ENCODE measurements at places on chromosomes 6 and 20.
A peak's percentile ranks its signal among the peaks of the same experiment; 100 is the strongest.

GRCh38 chr20:36028106-36028808 lies 59.9 kb downstream of the CNBD2 start:
- no peak for DNase-seq

DNA sequence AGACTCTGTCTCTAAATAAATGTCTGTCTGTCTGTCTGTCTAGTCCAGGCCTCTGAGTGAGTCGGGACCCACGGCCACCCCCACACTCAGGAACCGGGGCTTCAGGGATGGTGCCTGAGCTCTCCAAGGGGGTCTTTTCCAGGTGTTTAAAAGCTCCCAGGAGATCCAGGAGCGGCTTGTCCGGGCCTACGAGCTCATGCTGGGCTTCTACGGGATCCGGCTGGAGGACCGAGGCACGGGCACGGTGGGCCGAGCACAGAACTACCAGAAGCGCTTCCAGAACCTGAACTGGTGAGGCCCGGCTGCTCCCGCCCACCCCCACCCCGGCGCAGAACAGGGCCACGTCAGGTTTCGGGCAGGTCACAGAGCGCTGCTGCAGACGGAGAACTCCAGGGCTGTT lies 5.5 kb upstream of the COL9A3 start:
- DNase-seq, result no peak

GRCh38 chr6:148599967-148600426 lies 146.8 kb upstream of the UST start:
- peak; percentile 96 for DNase-seq

DNA sequence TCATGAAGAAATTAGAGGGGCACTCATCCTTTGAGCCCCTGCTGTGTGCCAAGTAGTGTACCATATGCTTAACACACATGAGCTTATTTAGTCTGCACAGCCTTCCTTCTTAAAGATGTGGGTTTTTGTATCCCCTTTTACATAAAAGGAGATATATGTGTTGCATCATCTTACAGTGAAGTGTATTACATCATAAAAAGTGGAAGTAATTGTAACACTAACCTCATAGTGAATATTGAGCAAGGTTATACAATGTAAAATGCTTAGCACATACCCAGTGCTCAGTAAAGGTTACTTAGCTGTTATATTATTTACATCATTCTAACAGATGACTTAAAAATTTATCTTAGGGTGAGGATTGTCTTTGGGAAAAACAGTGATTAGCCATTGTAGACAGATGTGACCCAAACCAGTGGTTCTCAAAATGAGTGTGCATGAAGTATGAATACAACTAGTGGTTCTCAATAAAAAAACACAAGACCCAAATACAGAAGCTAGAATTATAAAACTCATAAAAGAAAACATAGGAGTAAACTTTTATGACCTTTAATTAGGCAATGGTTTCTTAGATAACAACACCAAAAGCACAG lies 3.8 kb upstream of the PIGU start:
- DNase-seq, result no peak

DNA sequence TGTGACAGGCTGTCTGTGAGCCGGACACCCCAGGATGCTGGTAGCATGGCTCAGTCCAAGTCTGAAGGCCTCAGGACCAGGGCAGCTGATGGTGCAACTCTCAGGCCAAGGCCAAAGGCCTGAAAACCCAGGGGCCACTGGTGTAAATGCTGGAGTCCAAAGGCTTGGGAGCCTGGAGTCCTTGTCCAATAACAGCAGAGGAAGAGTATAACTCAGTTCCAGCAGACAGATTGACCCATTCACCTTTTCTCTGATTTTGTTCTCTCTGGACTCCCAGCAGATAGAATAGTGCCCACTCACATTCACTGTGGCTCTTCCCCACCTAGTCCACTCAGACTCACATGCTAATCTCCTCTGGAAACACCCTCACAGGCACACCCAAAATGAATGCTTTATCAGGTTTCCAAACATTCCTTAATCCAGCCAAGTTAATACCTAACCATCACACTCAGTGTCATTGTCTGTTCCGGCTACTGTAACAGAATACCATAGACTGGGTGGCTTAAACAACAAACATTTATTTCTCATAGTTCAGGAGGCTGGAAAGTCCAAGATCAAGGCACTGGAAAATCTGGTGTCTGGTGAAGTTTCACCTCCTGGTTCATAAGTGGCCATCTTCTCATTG lies 5.0 kb upstream of the TRAF3IP2 start:
- no peak for DNase-seq

GRCh38 chr20:9916761-9917160 lies 77.9 kb upstream of the PAK5 start:
- no peak for DNase-seq

DNA sequence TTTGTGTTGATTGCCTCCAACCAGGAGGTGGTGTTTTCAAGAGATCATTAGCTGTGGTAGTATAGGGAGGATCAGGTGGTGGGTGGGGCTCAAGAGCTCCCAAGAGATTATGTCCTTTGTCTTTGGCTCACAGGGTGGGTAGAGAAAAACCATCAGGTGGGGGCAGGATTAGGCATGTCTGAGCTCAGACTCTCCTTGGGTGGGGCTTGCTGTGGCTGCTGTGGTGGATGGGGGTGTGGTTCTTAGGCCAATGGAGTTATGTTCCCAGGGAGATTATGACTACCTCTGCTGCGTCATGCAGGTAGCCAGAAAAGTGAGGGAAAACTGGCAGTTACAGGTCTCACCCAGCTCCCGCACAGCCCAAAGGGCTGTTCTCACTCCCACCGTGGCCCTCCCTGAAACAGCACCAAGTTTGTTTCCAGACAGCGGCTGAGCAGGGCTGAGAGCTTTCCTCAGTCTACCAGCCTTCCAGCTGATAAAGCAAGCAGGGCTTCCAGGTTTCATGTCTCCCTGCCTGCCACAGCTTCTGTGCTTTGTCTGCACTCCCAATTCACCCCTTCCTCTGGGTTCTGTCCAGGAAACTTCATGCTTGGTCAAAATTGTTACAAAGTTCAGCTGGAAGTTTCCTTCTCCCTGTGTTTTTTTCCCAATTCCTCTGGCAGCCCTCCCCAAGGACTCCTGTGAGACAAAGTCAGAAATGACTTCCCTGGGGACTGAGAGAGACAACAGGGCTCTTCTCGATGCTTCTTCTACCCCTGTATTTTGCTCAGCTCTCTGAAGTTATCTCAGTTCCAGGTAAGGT lies 481.1 kb upstream of the MAN1A1 start:
- peak; percentile 37 for DNase-seq

- no peak for DNase-seq
Measured at GRCh38 chr6:119350202-119350951, 816 bp upstream of the MAN1A1 start.

DNA sequence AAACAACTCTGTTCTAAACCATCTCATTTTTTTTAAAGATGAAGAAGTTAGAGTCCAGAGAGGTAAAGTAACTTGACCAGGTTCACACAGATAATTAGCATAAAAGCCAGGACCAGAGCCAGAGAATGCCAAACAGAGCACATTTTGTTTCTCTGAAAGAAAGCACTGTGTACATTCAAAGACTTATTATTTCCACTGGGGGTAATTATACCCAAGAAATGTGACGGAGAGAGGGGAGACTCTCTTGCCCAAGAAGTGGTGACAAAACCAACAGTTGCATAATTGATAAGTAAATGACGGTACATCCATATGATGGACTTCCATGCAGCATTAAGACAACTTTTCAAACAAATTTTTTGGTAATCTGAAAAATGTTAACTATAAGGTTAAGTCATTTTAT lies 111.6 kb downstream of the RTN4IP1 start:
- no peak for DNase-seq

DNA sequence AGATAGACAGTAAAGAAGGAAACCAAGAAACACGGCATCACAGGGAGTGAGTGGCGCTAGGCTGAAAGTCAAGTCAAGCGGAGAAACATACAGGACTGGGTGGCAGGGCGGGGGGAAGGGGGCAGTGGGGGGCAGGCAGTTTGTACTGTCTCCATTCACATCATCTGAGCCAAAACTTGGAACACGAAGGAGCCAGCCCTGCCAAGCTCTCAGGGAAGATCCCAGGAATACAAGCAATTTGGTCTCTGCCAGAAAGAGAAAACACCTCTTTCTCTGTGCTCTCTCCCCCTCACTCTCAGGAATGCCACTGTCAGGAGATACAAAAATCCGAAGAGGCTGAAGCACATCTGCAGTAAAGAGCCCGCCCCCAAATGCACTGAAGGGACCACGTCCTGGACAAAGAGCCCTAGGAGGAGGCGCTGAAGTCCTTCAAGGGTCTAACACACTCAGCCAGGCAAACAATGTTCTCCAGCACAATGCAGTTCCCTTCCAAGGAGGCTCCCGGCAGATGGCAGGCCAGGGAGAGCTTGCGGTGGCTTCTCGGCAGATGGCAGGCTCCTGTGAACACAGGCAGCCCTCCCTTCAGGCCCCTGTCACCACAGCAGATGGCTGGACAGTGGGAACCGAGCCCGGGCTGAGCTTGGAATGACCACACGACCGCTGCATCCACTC lies 90.0 kb downstream of the ATP9A start:
- DNase-seq, result peak; percentile 45

Measured in ELF-1 (cell line).